Caco-2 (cell line): ENCODE measurements at places on chromosomes 16 and 17.

DNA sequence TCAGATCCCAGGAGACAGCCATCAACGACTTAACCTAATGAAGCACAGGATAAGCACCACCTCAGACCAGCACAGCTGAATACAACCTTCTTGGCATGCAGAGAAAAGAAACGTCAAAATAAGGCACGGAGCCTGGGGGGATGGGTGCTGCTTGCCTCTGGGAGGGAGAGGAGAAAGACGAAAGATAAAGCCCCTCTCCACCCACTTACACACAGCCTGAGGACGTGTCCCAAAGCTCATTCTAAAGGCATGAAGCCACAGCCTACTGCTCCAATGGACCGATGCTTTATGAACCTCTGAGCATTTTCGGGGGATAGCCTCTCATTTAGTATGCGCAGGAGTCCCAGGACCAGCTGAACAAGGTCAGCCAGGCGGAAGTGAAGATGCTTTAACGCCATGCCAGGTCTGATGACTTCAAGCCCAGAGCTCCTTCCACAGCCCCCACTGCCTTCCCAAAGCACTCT lies 31.1 kb downstream of the ST3GAL2 start:
- no peaks in the 10 kb centered on the region for H3K27me3 ChIP-seq
- H3K4me1 ChIP-seq = peaks cover 21% of the 10 kb centered on the region
- H3K4me3 ChIP-seq = no peak overlapping the region

- no peaks in the 10 kb centered on the region for H3K4me1 ChIP-seq
- no peaks in the 10 kb centered on the region for H3K27me3 ChIP-seq
- no peak overlapping the region for H3K4me3 ChIP-seq
- H3K27ac ChIP-seq = no peak overlapping the region
- no peaks in the 10 kb centered on the region for H3K36me3 ChIP-seq
These were observed 9.3 kb downstream of the CTRB2 start for GRCh38 chr16:75197522-75198134.

DNA sequence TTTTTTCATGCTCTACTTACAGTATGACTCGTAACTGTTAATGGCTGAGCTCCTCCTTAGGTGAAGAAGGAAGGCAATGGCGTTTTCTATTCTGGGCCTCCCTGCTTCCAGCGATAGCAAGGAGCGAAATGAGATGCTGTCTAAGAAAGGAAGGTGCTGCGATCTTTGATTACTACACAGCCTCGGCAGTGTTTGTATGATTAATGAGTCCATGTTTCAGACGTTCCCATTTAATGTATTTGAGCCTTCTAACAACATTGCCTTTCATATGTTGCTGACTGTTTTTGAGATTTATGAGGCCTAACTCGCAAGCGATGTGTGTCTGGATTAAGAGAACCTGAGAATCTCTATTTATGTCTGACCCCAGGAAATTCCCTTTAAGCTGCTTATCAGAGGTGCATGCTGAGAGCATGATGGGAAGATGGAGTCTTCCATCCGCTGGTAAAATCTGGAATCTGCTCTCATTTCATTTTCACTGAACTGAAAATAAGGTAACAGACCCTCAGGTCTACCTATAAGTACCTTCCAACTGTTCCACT lies 403.4 kb downstream of the WWOX start:
- no peak overlapping the region for H3K4me3 ChIP-seq
- no peaks in the 10 kb centered on the region for H3K36me3 ChIP-seq
- no peak overlapping the region for H3K27ac ChIP-seq
- peaks cover 29% of the 10 kb centered on the region for H3K4me1 ChIP-seq
- no peaks in the 10 kb centered on the region for H3K27me3 ChIP-seq

DNA sequence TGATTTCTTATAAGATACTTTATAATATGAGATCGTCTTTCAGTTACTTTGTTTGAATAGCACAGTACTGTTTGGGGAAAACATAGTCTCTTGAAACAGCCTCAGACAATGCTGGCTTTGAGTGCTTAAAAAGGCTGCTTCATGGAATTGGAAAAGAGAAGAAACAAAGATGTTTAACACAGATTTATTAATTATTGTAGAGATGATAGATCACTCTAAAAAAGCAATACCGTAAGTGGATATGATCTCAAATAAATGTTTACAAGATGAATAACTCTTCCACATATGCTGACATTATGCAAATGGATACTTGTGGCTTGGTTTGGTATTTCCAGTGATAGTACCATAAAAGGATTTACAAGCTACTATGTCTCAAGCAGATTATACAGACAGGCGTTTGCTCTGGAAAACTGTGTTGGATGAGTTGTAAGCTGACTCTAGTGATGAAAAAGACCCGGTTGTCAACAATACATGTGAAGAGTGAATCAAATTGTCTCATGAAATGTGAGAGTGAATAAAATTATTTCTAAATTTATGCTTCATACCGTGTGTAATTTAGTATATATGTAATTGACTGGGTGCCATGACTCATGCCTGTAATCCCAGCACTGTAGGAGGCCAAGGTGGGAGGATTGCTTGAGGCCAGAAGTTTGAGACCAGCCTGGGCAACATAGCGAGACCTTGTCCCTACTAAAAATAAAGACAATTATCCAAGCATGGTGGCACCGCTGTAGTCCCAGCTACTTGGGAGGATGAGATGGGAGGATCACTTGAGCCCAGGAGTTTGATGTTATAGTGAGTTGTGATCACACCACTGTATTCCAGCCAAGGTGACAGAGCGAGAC lies 105.4 kb downstream of the FTO start:
- no peak for DNase-seq
- H3K27ac ChIP-seq = peak overlapping the region; percentile 31

- H3K27me3 ChIP-seq = no peaks in the 10 kb centered on the region
- H3K4me3 ChIP-seq = no peak overlapping the region
- H3K4me1 ChIP-seq = no peaks in the 10 kb centered on the region; the same call in 1 of the 2 replicates
- DNase-seq = no peak
- no peak overlapping the region for H3K27ac ChIP-seq
These were observed 3.2 kb downstream of the MED31 start for GRCh38 chr17:6648181-6648580.
